ENCODE measurements at places on chromosomes 6 and 20. TPM values are rescaled to one million over a fixed set of nuclear protein-coding genes. Genes with fewer than 3 reads are reported as not detected.

Gene MAK
- not detected for total RNA-seq

Gene UCKL1
- total RNA-seq = 22.4 TPM

Gene TUBB
- total RNA-seq = 662 TPM

Gene SALL4
- total RNA-seq = 0.16 TPM

Gene RSPO3
- total RNA-seq = 13.6 TPM

Gene SRMS
- not detected for total RNA-seq

Gene EYA2
- total RNA-seq = 2.6 TPM

Gene KCNK16
- not detected for total RNA-seq

Gene VSX1
- not detected for total RNA-seq

Gene SLC17A9
- 13.0 TPM for total RNA-seq

Gene SIM1
- 10.7 TPM for total RNA-seq

Gene IL20RA
- 0.49 TPM for total RNA-seq

Gene AVP
- not detected for total RNA-seq

Gene MOCS1
- total RNA-seq = 12.2 TPM

Gene NKX2-4
- total RNA-seq = not detected

Gene MYLK4
- total RNA-seq = 0.85 TPM

Measured in hair follicle dermal papilla cell (primary cell).